ENCODE measurements at places on chromosomes 3 and 15. TPM values are rescaled to one million over a fixed set of nuclear protein-coding genes. Genes with fewer than 3 reads are reported as not detected.

The FBXO40 gene
- not detected for total RNA-seq

The DOCK3 gene
- total RNA-seq, result not detected

GRCh38 chr15:71443538-71443937 lies 328.3 kb downstream of the THSD4 start:
- H3K4me1 ChIP-seq, result peaks cover 49% of the 10 kb centered on the region
- H3K27ac ChIP-seq, result no peak overlapping the region
- no peak overlapping the region for H3K4me3 ChIP-seq
- H3K27me3 ChIP-seq, result no peaks in the 10 kb centered on the region
- H3K36me3 ChIP-seq, result no peaks in the 10 kb centered on the region
- DNase-seq, result peak; percentile 23

- no peaks in the 10 kb centered on the region for H3K4me1 ChIP-seq
- no peaks in the 10 kb centered on the region for H3K36me3 ChIP-seq
- H3K4me3 ChIP-seq, result no peak overlapping the region
- no peak for DNase-seq
- no peaks in the 10 kb centered on the region for H3K27me3 ChIP-seq
These were observed 114.6 kb downstream of the NFKBIZ start for GRCh38 chr3:101963902-101964362.

DNA sequence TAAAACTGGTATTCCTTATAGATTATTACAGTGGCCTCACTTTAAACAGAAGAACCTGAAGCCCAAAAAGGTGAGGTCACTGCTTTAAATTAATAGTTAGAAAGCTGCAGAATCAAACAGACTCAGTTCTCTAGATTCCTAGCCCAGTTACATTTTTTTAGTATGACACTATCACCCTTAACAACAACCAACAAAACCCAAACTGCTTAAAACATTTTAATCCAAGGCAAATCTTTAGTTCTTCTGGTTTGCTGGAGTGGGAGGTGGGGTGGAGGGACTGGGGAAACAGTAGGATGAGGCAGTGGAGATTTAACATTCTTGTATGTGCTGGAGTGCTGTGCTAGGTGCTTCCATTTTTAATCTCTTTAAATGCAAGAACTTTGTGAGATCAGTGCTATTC lies 631.6 kb upstream of the KCNMB2 start:
- no peak overlapping the region for H3K27ac ChIP-seq
- DNase-seq, result no peak
- no peaks in the 10 kb centered on the region for H3K27me3 ChIP-seq
- no peaks in the 10 kb centered on the region for H3K4me1 ChIP-seq
- H3K36me3 ChIP-seq, result no peaks in the 10 kb centered on the region

- H3K36me3 ChIP-seq, result no peaks in the 10 kb centered on the region
- no peak overlapping the region for H3K4me3 ChIP-seq
- H3K4me1 ChIP-seq, result peaks cover 23% of the 10 kb centered on the region
- H3K27ac ChIP-seq, result no peak overlapping the region
- DNase-seq, result no peak
These were observed 72.1 kb downstream of the SFMBT1 start for GRCh38 chr3:52973806-52974205.

DNA sequence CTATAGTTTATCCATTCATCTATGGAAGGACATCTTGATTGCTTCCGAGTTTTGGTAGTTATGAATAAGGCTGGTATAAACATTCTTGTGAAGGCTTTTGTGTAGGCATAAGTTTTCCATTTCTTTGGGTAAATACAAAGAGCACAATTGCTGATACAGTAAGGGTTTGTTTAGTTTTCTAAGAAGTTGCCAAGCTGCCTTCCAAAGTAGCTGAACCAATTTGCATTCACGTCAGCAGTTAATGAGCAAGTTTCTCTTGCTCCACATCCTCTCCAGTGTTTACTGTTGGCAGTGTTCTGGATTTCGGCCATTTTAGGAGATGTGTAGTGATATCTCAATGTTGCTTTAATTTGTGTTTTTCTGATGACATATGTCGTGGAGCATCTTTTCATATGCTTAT lies 34.2 kb downstream of the GABRA5 start:
- no peaks in the 10 kb centered on the region for H3K27me3 ChIP-seq
- DNase-seq, result no peak
- H3K4me3 ChIP-seq, result no peak overlapping the region
- H3K27ac ChIP-seq, result no peak overlapping the region
- H3K4me1 ChIP-seq, result no peaks in the 10 kb centered on the region

- H3K4me1 ChIP-seq, result no peaks in the 10 kb centered on the region
- H3K27ac ChIP-seq, result no peak overlapping the region
- no peak overlapping the region for H3K4me3 ChIP-seq
- no peaks in the 10 kb centered on the region for H3K36me3 ChIP-seq
- H3K27me3 ChIP-seq, result no peaks in the 10 kb centered on the region
These were observed 178.2 kb downstream of the TNIK start for GRCh38 chr3:171282041-171282440.

All from HepG2 (cell line).